ENCODE measurements at places on chromosomes 16 and 17. TPM values are rescaled to one million over a fixed set of nuclear protein-coding genes. Genes with fewer than 3 reads are reported as not detected.

DNA sequence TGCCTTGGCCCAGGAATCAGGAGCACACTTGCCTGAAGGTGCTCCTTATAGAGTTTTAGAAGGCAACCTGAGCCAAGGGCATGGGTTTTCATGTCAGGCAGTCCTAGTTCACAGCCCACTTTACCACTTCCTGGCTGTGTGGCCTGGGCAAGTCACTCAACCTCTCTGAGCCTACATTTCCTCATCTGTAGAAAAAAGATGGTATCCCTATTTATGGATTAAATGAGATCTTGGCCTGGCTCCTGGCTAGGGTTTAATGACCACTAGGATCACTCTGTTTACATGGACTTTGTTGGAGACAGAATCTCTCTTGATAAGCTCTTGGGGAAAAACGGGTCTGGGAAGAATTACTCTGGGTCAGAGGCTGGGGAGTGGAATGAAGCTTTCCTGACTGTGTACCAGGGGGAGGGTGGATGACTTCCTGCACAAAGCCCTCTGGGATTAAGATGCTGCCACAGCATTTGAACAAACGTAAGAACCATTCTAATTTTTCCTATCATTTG lies 2.3 kb downstream of the MT2A start:
- no peak for DNase-seq

CLCN7 gene
- total RNA-seq: 51.8 TPM

GRCh38 chr17:55444471-55445441 lies 23.1 kb upstream of the MMD start:
- no peak for DNase-seq

NUBP1 gene
- total RNA-seq: 31.2 TPM

TBC1D3I gene
- total RNA-seq: 0.17 TPM

- DNase-seq: no peak
Observed at GRCh38 chr17:13597723-13598347, 3.9 kb downstream of the HS3ST3A1 start.

DHX58 gene
- total RNA-seq: 20.7 TPM

GRCh38 chr16:6932871-6933385 lies 399.7 kb upstream of the RBFOX1 start:
- no peak for DNase-seq

DNA sequence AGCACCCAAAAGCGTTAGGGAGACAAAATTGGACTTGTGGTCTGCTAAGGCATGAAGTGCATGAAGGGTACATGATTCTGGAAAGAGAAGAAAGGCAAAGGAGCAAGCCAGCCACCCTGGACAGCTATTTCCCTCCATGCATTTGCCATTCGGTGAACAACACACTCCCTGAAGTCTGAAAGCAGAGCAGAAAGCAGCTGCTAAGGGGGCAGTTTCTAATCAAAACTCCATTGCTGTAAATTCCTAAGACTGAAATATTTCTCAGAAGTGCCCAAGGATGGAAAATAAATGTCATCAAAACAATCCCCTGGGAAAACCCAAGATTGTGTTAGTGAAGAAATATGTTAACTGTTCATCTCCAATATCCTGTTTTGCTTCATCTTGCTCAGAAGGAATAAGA lies 44.3 kb downstream of the PMP22 start:
- no peak for DNase-seq
